ENCODE measurements at places on chromosomes 5 and 9.

GRCh38 chr5:132103332-132103951 lies 29.9 kb downstream of the CSF2 start:
- DNase-seq = no peak

DNA sequence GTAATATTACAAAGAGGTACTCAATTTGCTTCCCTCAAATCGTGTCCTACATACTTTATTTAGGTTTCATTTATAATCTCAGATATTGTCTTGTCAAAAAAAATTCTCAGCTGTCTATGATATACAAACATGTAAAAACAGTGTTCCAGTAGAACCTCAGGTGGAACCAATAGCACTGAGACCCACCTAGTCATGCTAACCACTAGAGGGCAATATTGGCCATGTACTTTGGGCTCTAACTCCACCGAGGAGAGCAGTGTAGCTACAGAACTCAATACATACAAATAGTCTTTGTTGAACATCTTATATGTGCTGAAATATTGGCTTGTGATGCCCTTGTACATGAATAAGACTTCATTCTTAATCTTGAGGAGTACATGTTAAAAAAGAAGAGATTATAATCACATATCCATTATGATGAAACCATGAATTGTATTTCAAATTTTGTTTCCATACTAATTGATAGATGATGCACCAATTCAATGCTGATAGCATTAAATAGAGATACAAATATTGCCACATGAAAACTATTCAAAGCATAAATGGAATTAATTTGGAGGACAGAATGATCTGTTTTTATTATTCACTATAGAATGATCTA lies 71.2 kb upstream of the CNTLN start:
- peak; percentile 77 for DNase-seq

DNA sequence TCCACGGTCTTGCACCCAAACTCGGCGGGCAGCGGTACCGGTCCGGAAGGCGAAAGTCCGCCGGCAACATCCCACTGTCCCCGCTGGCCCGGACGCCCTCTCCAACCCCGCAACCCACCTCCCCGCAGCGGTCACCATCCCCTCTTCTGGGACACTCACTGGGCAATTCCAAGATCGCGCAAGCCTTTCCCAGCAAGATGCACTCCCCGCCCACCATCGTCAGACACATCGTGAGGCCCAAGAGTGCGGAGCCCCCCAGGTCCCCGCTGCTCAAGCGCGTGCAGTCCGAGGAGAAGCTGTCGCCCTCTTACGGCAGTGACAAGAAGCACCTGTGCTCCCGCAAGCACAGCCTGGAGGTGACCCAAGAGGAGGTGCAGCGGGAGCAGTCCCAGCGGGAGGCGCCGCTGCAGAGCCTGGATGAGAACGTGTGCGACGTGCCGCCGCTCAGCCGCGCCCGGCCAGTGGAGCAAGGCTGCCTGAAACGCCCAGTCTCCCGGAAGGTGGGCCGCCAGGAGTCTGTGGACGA lies 33.3 kb downstream of the CD180 start:
- no peak for DNase-seq

GRCh38 chr5:178514851-178515418 lies 75.3 kb downstream of the COL23A1 start:
- no peak for DNase-seq

- DNase-seq = no peak
Observed at GRCh38 chr9:127530206-127530941, 79.1 kb downstream of the LRSAM1 start.

- DNase-seq = no peak
Observed at GRCh38 chr5:143244000-143244736, 159.3 kb downstream of the NR3C1 start.

GRCh38 chr5:32129074-32129598 lies 45.0 kb downstream of the GOLPH3 start:
- no peak for DNase-seq

GRCh38 chr5:173733831-173734501 lies 117.5 kb upstream of the BOD1 start:
- DNase-seq = no peak

DNA sequence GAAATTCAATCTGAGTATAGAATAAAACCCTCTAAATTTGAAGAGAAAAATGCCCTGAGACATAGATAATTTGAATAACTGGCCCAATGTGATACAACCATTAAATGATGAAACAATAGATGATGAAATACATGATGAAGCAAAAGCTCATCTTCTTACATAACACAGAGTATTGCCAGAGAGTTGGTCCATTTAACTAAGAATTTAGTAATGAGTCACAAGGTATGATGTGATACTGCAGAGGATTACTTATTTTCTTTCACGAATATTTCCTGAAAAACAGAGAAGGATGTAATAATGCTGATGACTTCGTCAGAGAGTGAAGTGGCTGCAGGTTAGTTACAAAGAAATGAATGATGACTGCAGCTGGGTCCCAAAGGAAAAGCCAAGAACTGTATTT lies 379.3 kb downstream of the CDH12 start:
- DNase-seq = no peak

DNA sequence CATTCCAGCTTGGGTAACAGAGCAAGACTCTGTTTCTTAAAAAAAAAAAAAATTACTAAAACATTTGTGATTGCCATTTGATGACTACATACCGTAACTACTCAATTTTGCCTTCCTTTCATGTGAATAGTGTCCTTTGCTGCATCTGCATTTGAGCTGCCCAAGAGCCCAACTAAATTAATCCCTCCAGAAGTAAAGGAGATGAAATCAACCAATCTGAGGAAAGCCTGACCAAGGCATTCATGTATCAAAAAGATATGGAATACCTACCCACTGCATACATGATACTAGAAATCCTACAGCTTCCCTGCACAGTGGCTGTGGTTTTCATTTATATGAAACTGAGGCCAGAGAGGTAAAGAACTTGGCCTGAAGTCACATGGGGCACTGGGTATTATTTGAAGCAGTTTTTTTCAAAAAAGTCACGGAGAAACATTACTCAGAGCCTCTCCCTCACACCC lies 177.5 kb downstream of the AOPEP start:
- no peak for DNase-seq

DNA sequence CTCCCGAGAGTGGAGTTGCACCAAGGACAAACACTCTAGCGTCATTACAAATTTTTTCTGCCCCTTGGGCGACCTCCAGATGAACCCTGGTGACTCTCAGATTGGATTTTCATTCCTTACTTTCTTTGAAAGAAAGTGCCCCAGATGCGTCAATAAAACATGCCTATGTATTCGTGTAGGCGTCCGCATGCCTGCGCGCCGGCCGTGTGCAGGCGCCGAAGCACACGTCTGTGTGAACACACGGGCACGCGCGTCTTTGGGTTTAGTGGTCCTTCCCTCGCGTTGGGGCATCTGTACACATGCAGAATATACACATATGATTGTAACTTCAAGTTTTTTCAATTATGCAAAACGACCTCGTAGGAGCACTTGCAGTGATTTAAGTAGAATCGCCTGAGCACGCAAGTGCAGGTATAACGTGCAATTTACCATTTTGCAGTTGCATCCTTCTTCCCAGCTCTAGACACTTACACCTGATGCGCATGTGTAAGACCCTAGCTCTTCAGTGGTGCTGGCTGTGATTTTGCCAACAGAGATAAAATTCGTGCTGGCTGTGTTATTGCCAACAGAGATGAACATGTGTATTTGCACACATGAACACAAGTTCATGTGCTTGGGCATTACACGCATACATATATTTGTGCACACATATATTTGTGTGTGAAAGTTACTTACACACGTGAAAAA lies 1.9 kb upstream of the LHX2 start:
- DNase-seq = peak; percentile 47

- DNase-seq = no peak
Observed at GRCh38 chr5:131277875-131278740, 14.3 kb downstream of the CDC42SE2 start.

- no peak for DNase-seq
Observed at GRCh38 chr5:119694284-119694683, 64.9 kb downstream of the FAM170A start.

GRCh38 chr5:33931136-33931535 lies 5.0 kb upstream of the RXFP3 start:
- DNase-seq = no peak

- DNase-seq = no peak
Observed at GRCh38 chr9:115121181-115121580, 3.2 kb upstream of the TNC start.

DNA sequence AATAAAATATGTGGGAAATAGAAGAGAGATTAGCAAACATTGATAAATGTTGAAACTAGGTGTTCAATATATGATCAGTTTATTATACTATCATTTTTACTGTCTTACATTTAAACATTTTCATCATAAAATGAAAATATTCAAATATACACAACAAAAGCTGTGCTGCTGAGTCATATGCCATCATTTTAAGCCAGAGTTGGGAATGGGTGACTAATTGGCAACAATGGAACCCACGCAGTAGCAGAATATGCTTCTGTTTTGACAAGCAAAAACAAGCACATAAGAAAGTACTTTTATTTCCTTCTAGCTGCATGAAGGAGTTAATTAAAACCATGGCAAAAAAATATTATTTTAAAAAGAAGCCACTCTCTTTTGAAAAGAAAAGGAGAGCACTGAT lies 340.0 kb upstream of the EDIL3 start:
- no peak for DNase-seq

- DNase-seq = no peak
Observed at GRCh38 chr5:104951829-104952228, 1389.2 kb upstream of the NUDT12 start.

- no peak for DNase-seq
Observed at GRCh38 chr9:88995627-88996026, 4.4 kb downstream of the S1PR3 start.

DNA sequence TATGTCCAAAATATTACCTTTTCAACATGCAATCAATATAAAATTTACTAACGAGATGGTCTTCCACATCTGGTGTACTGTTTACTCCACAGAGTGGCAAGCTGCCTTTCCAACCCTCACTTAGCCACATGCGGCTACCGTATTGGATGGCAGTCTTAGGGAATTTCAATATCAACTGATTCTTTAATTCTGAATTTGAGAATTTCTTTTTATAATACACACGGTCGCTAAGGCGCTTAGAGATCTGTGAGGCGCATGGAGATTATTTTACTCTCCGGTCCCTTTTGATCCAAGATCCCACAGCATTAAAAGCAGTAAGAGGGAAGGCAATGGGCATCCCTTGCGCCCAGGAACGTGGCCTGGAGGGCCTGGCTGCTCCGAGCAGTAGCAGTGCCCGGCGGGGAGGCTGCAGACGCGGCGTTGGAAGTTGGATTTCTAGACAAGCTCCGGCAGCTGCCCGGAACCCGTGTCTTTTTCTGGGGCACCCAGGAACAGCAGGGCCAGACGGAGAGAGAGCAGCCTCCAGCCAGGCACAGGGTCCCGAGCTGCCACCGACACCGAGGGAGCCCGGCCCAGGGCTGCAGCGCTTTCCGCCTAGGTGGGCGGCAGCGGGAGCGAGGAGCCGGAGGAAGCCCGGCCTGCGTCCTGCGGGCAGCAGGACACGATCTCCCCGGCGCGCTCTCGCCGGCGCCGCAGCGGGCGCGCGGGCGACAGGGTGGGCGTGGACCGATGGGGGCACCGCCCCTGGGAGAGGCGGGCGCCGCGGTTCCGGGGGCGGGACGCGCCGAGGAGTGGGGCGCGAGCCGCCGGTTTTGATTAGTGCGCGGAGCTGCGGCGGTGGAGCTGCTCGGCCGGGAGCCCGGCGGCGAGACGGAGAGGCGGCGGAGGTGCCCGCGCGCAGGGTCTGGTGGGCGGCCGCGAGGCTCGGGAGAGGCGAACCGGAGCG lies at the start of gene UGCG:
UGCG (plus strand) TSS at position 819 of the 946 bp plus-strand sequence. CDS start 402 bp downstream, outside the sequence.
- peak; percentile 96 for DNase-seq

GRCh38 chr5:119187776-119188529 lies 117.1 kb downstream of the DMXL1 start:
- DNase-seq = no peak

DNA sequence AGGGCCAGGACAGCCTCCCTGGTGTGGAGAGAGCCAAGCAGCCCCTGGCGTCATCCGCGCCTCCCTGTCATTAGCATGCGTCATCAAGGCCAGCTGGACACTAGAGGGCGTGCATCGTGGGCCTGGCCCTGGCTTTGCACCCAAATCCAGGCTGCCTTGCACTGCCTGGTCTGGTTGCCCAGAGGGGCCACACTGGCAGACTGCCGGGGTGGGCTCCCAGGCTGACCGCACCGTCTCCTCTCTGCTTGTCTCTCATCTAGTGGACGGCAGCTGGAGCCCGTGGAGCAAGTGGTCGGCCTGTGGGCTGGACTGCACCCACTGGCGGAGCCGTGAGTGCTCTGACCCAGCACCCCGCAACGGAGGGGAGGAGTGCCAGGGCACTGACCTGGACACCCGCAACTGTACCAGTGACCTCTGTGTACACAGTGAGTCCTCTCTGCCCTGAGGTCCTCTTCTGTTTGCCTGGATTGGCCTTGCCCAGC lies 29.0 kb downstream of the HK3 start:
- DNase-seq = peak; percentile 87

GRCh38 chr9:131111854-131112311 lies 13.5 kb upstream of the NUP214 start:
- DNase-seq = peak; percentile 93

GRCh38 chr5:31751610-31752009 lies 112.7 kb downstream of the PDZD2 start:
- DNase-seq = no peak

- DNase-seq = no peak
Observed at GRCh38 chr9:96160168-96160567, 141.8 kb downstream of the HSD17B3 start.

- DNase-seq = peak; percentile 43
Observed at GRCh38 chr5:180027459-180028089, 44.0 kb downstream of the RNF130 start.

- DNase-seq = peak; percentile 25
Observed at GRCh38 chr9:131872006-131872405, 132.1 kb upstream of the RAPGEF1 start.

DNA sequence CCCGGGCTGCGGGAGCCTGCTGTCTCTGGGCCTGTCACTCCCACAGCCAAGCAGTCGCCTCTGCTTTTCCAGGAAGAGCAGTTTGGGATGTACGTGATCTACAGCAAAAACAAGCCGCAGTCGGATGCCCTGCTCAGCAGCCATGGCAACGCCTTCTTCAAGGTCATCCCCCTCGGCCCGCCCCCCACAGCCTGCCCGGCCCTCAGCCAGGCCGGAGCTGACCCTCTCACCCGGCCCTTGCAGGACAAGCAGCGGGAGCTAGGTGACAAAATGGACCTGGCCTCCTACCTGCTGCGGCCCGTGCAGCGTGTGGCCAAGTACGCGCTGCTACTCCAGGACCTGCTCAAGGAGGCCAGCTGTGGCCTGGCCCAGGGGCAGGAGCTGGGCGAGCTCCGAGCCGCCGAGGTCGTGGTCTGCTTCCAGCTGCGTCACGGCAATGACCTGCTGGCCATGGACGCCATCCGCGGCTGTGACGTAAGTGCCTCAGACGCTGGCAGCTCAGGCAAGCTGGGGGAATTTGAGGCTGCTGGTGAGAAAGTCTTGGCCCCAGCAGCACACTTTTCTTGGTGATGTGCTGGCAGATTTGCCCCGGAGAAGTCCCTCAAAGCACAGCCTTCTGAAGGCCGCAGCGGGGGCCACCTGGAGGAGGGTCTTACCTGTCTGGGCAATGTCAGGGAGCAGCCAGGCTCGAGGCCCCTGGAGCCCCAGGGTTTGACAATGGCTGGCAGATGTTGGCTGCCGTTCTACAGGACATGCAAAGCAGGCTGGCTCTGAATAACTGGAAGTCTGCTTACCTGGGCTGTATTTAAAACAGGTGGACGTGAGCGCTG lies 20.1 kb upstream of the LRRC14B start:
- no peak for DNase-seq
